Naive thymus-derived CD4-positive, alpha-beta T cell (primary cell): ENCODE measurements at places on chromosomes 7 and 10. TPM values are rescaled to one million over a fixed set of nuclear protein-coding genes. Genes with fewer than 3 reads are reported as not detected.

DNA sequence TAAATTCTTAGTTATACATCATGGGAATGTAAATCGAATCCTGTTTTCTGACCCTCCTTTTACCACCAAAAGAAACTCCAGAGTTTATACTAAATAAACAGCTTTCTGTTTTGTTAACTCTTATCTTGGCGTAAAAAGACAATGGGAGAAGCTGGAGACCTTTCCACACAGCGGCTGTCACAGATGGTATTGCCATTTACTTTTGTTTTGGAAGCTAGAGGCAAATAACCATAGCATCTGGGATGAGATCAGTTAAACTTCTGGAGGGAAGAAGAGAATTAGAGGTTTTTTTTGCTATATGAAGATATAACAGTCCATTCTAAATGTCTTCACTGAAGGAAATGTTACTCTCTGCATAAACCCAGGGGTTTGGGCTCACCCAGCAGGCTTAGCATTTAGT lies 258.9 kb downstream of the REEP3 start:
- no peak for DNase-seq

DNA sequence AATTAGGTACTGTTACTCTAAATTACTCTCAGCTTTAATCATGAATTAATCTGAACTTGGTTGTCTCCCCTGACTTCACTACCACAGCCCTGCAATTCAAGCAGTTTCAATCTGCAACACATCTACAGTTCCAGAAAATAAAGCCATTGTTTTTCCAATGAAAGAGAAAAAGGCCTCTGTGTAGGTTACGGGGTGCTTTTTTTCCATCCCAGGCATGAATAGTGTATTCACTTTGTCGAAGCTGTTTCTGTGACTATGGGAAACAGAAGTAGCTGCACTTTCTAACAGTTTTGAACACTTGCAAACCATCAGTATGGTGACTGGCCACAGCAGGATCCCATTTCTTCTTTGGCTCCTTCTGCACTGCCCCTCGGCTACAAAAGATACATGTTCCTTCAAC lies 460.2 kb downstream of the GRM8 start:
- DNase-seq, result no peak

DNA sequence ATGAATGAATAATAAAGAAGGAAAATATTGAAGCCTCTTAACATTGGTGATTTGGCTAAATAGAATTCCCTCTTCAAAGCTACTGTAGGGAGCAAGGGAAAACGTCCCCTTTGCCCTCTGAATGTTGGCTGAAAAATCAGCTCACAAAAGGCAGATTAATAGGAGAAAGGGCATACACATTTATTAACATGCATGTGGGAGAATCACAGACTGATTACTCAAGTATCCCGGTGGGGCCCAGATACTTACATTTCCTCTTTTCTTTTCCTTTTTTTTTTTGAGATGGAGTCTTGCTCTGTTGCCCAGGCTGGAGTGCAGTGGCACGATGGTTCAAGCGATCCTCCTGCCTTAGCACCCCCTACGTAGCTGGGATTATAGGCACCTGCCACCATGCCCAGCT lies 68.5 kb downstream of the HK1 start:
- DNase-seq, result no peak

GRCh38 chr7:80132594-80132993 lies 2.0 kb upstream of the GNAI1 start:
- no peak for DNase-seq

GRCh38 chr10:98684019-98684899 lies 237.5 kb upstream of the HPS1 start:
- no peak for DNase-seq

DNA sequence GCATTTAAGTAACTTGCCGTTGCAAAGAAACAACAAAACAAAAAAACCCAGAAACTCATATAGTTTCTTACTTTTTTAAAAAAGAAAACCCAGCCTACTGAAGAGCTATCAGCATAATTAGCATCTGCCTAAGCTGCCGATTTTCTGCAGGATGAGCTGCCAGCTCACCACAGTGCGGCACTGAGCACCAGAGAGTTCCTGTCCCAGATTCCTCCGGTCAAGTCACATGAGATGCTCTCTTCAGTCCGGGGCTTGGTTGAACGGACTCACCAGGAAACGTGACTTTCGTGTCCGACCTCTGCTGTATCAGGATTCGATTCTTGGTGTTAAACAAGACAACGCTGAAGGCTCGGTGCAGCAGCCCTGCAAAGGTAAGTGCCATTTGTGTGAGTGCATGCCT lies 3.2 kb downstream of the IDI2 start:
- DNase-seq, result no peak

DNA sequence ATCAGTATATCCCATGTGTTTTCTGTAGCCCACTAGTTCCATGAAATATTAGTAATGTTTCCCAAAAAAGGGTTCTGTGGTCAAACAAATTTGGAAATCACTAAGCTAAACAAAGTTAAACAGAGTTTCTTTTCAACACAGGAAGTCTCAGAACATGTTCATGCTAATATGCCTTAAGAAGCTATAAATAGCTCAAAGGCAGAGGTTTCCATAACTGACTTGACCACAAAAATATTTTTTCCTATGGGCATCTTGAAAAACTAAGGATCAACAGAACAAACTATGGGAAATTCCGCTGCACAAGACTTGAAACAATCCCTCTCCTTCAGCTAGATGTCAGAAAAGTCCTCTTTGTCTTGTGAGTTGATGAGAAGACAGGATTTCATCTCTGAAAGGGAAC lies 59.7 kb downstream of the SEM1 start:
- DNase-seq, result no peak

- no peak for DNase-seq
Measured at GRCh38 chr7:91347290-91347689, 83.1 kb downstream of the FZD1 start.

DNA sequence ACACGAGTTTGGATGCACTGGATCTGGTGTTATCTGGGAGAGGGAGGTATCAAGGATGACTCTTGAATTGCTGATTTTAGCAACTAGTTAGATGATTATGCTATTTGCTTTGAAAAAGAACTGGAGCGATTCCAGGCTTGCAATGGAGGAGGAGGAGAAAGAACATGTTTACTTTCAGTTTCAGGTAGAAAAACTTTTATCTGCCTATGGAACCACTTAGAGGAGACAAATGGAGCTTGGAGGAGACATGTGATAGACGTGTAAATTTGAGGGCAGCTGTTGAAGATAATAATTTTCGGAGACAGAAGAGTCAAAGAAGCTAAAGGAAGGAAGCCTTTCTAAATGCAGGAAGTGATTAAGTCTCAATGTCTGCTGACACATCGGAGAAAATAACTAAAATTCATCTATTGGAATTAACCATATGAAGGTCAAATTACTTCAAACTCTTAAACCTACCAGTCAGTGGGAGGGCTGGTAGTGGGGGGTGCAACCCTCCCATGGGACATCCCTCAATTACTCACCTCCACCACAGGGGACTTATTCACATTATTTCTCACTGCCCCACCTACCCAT lies 56.4 kb upstream of the GNAI1 start:
- DNase-seq, result peak; percentile 4

GRCh38 chr10:104767745-104768144 lies 126.7 kb downstream of the SORCS3 start:
- DNase-seq, result no peak

DNA sequence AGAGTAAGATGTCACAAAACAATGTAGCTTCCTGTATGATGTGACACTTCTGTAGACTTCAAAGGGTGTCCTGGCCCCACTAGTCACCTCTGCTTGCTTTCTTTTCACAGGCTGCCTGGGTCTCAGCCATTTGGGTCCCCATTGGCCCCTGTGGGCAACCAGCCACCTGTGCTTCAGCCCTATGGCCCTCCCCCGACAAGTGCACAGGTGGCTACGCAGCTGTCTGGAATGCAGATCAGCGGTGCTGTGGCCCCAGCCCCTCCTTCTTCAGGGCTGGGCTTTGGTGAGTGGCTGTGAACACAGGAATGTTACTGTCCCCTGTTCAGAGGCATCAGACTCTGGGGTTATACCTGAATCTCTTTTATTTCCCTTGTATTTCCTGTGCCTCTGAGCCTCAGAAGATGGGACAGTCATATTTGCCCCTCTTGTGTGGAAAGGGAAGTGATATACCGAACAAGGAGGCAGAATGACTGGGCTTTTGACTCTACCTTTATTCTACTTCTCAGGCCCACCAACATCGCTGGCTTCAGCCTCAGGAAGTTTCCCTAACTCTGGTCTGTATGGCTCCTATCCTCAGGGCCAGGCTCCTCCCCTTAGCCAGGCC lies 15.4 kb downstream of the SEC24C start:
- no peak for DNase-seq

- DNase-seq, result no peak
Measured at GRCh38 chr7:22109761-22110160, 164.1 kb upstream of the CDCA7L start.

Gene ZNF488
- not detected for total RNA-seq

Gene GDF2
- not detected in 2 replicates for total RNA-seq

Gene ZP3
- 2.8 TPM for total RNA-seq

Gene KCP
- 0.16 TPM for total RNA-seq

Gene TASOR2
- total RNA-seq, result 62.1 TPM

Gene PCDH15
- not detected for total RNA-seq

Gene MOGAT3
- not detected for total RNA-seq

Gene SPDYE5
- total RNA-seq, result 0.57 TPM

Gene GALNT17
- not detected for total RNA-seq

Gene GJD4
- not detected for total RNA-seq

Gene NOS3
- 3.7 TPM for total RNA-seq

Gene VWDE
- total RNA-seq, result 4.9 TPM

Gene CYP3A7
- total RNA-seq, result not detected

Gene CWF19L1
- 41.9 TPM for total RNA-seq
